ENCODE measurements at places on chromosomes 4 and X. TPM values are rescaled to one million over a fixed set of nuclear protein-coding genes. Genes with fewer than 3 reads are reported as not detected.

DNA sequence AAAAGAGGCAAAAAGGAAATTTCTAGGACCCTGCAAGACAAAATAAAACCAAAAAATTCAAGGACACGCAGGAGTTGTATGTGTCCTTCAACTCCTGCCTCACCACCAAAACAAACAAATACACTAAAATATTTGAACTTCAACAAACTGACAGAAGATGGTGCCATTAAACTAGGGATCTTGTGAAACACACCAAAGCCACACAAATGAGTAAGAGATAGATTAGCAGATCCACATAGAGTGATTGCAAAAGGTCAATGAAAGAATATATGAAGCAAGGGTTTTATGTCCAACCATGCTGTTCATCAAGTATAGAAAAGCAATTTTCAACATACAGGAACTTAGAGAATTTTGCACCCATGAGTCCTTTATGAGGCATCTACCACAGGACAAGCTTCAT is 40.1 kb upstream of the SCML1 start:
- H3K4me1 ChIP-seq: 0 out of 2 replicates have a peak, but pooled peaks cover 5% of the 10 kb centered on the region
- H3K36me3 ChIP-seq: no peaks in the 10 kb centered on the region
- H3K4me3 ChIP-seq: no peak overlapping the region
- H3K27ac ChIP-seq: no peak overlapping the region

DNA sequence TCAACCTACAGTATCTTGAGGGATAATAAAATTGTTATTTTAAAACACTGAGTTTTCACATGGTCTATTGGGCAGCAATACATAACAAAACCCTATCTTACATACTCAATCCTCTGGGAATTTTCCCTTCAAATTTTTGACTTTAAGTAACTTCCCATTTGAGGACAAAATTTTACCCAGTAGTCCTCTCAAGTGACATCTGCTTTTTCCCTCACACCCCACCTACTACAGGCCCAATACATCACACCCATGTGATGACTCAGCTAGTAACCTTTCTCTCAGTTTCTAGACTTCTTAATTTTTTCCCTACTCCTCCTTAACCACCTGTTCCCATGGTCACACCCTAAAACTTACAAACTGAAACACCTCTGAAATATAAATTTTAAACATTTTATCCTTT is 12.2 kb upstream of the RAP1GDS1 start:
- no peaks in the 10 kb centered on the region for H3K27me3 ChIP-seq
- peaks cover 13% of the 10 kb centered on the region for H3K4me1 ChIP-seq
- H3K27ac ChIP-seq: no peak overlapping the region
- H3K36me3 ChIP-seq: no peaks in the 10 kb centered on the region
- no peak for DNase-seq

- H3K36me3 ChIP-seq: no peaks in the 10 kb centered on the region
- H3K4me1 ChIP-seq: no peaks in the 10 kb centered on the region
- H3K4me3 ChIP-seq: no peak overlapping the region
- no peak overlapping the region for H3K27ac ChIP-seq
- no peak for DNase-seq
These were observed 147.2 kb downstream of the RPA4 start for GRCh38 chrX:97030947-97031346.

GRCh38 chr4:147340111-147340510 is 140.8 kb upstream of the EDNRA start:
- no peaks in the 10 kb centered on the region for H3K27me3 ChIP-seq
- no peaks in the 10 kb centered on the region for H3K4me1 ChIP-seq
- H3K4me3 ChIP-seq: no peak overlapping the region
- no peak overlapping the region for H3K27ac ChIP-seq
- H3K36me3 ChIP-seq: no peaks in the 10 kb centered on the region

RAB40A gene
- 0.11 TPM for polyA plus RNA-seq

DNA sequence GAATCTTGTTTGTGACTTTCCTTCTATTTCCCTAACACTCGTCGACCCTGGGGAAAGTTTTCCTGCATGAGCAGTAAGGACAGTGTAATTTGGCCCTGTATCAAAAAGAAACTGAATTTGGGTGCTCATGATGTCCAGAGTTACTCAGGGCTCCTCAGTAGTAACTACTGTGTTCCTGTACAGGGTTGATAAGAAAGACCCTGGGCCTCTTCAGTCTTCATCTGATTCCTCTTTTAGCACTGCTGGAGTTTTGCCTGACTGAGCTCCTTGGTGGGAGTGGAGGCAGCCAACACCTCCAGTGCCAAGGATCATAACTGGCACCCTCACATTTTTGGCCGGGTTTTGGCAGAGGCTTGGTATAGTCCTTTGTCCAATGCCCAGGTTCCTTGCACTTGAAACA is 7.1 kb upstream of the AREG start:
- 0 out of 2 replicates have a peak, but pooled peaks cover 9% of the 10 kb centered on the region for H3K4me1 ChIP-seq
- H3K4me3 ChIP-seq: no peak overlapping the region
- H3K27ac ChIP-seq: no peak overlapping the region
- DNase-seq: no peak
- no peaks in the 10 kb centered on the region for H3K27me3 ChIP-seq

DNA sequence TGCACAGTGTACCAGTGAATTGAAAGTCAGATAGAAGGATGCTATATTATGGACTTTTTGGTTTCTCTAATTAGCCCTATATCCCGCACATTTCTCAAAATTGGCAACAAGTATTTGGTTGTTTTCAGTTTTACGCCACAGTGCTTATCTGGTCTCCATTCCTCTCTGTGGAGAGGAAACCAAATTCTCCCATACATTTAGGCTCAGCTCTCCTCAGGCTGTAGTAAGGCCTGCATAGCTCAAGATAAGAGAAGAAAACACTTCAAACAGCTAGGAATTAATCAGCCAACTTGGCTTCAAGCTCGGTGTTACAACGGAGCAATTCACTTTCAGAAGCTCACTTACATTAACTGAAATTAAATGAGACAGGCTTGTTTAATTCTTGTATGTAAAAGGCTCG is 263.2 kb downstream of the PDHA2 start:
- DNase-seq: no peak
- H3K36me3 ChIP-seq: no peaks in the 10 kb centered on the region
- no peaks in the 10 kb centered on the region for H3K27me3 ChIP-seq
- no peak overlapping the region for H3K4me3 ChIP-seq
- H3K4me1 ChIP-seq: no peaks in the 10 kb centered on the region

- no peak overlapping the region for H3K27ac ChIP-seq
- no peaks in the 10 kb centered on the region for H3K27me3 ChIP-seq
- H3K4me3 ChIP-seq: peak overlapping the region; percentile 87
- no peaks in the 10 kb centered on the region for H3K36me3 ChIP-seq
These were observed 1.5 kb downstream of the DGKQ start for GRCh38 chr4:971666-972500.

RAI2 gene
- polyA plus RNA-seq: not detected

SMIM10L2A gene
- polyA plus RNA-seq: not detected
